ENCODE measurements at places on chromosomes 4 and X.

DNA sequence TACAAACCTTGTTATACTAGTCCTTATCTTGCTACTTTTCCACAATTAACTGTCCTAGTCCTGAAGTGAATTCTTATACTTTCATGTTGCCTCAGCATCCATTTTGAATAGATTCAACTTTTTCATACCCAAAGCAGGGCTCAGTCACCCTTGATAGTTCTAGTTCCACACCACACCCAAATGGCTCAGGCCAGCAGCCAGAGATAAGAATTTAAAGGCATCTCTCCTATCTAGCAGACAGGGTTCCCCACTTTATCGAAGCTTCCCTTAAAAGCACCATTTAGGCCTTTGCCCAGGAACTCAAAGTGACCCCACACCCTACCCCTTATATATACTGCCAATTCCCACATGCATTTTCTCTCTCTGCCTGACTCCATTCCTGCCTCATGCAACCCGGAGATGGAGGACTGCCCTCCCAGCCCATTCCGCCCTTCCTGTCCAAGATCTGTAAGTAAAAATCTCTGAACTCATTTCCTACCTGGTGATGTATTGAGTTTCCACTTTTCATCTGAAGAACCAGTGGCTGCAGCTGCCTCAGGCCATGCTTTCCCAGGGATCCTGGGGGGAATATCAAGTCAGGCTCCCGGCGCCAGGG, 63.7 kb upstream of the TXK start:
- DNase-seq, result no peak

GRCh38 chr4:128310266-128310697, 22.7 kb upstream of the PGRMC2 start:
- DNase-seq, result no peak

DNA sequence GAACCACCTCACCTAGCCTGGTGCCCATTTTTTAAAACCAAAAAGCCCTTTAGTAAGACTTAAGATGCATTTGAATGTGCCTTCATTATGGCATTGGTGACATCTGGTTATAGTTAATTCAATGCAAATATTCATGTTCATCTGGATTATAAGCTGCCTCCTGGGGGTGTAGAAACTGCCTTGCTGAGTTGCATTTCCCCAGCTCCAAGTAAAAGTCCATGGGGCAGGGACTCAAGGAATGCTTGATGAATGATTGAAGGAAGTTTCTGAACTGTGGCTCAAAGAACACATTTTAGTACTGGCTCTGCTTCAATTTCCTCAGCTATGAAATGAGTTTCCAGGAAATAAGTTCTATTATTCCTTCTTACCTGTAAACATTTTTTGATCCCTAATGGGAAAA, 18.5 kb upstream of the RBM47 start:
- no peak for DNase-seq

DNA sequence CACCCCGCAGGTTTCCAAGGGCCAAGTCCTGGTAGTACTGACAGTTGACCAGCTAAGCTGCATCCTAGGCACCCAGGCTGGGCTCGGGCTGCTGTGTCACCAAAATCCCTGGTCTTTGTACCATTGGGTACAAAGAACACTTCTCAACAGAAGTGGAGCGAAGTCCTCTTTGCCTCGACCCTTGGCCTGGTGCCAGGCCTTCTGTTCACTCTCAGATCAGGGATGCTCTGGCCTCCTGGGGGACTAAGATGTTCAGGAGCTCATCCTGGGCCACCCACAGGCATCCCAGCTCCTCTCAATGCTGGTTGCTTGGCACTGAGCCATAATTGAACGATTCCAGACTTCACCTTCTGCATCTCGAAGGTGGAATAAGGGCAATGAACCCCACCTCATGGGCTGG, 13.8 kb upstream of the SLC2A9 start:
- no peak for DNase-seq

DNA sequence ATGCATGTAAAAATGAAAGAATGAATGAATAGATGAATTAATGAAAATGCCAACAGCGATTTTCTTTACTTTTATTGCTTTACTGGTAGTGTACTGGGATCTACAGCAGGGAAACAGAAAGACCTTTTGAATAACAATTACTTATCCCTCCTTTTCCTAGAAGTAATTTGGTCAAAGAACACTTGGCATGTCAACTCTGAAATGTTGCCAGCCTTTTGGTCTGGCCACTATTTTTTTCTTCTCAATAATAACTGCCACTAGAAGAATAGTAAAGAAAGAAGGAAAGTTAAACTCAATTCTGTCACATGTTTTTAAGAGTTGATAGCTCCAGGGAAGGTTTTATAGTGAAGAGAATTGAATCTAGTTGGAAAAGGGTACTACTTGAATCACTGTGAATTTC, 52.9 kb downstream of the EPHA5 start:
- no peak for DNase-seq

- no peak for DNase-seq
These were observed 48.9 kb downstream of the CXCL1 start for GRCh38 chr4:73918058-73918457.

- DNase-seq, result no peak
These were observed 43.8 kb upstream of the WDR1 start for GRCh38 chr4:10160281-10160856.

GRCh38 chrX:20668550-20668949, 401.8 kb upstream of the RPS6KA3 start:
- no peak for DNase-seq

DNA sequence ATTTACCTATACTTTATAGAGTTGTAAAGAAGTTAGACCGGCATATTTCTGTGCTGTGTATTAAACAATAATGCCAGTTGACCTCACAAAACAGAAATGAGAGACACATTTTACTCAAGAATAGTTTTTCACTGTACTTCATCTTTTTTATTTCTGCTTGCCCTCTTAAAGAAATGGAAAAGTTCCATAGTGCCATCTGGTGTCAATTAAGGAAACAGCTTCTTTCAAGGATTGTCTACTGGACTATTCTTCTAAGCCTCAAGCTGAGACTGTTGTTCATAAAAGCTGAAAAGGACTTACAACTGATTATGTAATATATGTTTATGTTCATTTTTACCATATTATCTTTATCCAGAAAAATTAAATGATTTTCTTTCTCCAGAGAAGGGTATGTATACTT, 1523.7 kb downstream of the ARAP2 start:
- no peak for DNase-seq

- no peak for DNase-seq
These were observed 261.1 kb upstream of the PLCXD1 start for GRCh38 chrX:19912-20571.

- no peak for DNase-seq
These were observed 50.8 kb downstream of the PRPS1 start for GRCh38 chrX:107678957-107679740.

DNA sequence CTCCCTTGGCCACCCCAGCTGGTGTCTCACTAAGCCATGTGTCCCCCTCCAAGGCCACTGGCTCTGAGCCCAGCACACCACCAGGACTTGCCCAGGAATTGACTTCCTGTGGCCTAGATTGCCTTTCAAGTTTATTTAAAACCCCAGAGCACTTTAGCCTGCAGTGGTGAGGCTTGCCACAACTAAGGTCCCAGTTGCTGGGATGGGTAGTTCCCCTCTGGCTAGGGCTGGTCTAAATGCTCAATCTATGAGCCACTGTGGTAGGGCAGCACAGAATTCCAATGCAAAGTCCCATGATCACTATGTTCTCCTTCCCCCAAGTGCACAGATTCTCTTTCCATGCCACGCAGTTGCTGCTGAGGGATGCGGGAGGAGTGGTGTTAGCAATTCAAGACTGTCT, 61.1 kb upstream of the HCCS start:
- no peak for DNase-seq

- no peak for DNase-seq
These were observed 31.5 kb downstream of the NOP14 start for GRCh38 chr4:2931512-2932301.

GRCh38 chrX:54358424-54359211, 772 bp upstream of the WNK3 start:
- DNase-seq, result peak; percentile 88

- DNase-seq, result no peak
These were observed 639 bp upstream of the PI4K2B start for GRCh38 chr4:25233194-25233593.

- DNase-seq, result no peak
These were observed 405.2 kb downstream of the FAT4 start for GRCh38 chr4:125719987-125720386.

GRCh38 chrX:39065051-39065871, 264.0 kb downstream of the MID1IP1 start:
- no peak for DNase-seq

DNA sequence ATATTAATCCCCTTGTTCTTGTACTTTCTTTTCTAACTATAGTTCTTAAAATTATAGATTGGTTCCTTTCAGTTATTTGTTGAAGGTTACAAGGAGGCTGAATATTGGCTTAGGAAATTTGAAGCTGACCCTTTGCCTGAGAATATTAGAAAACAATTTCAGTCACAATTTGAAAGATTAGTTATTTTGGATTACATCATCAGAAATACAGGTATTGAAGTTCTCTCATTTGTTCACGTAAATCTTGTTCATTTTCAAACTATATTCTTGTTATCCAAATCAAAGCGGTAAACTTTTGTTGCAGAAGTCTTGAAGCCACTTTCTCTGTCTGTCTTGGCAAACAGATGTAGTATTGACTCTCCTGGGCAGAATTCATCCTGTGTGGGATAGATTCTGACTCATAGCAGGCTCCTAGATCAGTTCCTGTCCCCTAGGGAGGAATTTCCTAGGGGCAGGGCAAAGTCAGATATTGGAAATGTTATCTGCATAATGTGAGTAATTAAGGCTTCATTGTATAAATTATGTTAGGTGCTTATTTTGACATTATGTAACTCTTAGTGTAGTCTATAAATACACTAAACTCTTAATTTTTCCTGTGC, 25.2 kb downstream of the PI4K2B start:
- DNase-seq, result no peak

- no peak for DNase-seq
These were observed 1115.3 kb upstream of the IGFBP7 start for GRCh38 chr4:58225460-58225859.

GRCh38 chrX:97308171-97308570, 424.5 kb downstream of the RPA4 start:
- DNase-seq, result no peak

DNA sequence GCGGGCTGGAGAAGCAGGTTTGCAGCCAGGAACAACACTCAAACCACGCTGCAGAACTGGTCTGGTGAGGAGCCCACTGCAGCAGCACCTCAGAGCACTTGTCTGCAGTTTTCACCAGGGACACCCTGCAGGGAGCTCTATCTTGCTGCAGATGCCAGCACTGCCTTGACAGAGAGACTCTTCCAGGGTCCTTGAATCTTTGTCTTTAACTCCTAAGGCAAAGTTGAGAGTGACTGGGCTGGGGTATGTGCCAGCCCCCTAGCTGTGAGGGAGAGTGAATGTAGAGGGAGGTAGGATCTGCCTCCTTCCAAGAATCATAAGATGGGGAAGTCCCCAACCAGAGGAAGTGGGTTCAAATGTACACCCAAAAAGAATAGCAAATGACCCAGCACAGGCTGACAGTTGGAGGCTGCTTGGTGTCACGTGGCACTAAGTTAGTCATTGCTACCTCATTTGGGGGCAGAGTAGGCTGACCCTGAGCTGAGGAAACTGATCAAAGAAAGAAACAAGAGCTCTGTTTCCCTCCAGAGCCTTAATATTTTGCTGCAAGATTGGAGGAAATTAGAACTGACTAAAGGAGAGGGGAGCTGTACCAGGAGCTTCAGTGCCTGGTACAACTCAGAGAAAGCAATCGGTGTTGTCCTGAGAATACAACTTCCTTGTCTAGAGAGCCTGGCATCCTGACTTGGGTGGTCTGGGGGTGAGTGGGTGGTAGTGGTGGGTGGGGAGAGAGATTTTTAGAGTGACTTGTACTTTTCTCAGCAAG, 28.2 kb upstream of the HUWE1 start:
- no peak for DNase-seq

DNA sequence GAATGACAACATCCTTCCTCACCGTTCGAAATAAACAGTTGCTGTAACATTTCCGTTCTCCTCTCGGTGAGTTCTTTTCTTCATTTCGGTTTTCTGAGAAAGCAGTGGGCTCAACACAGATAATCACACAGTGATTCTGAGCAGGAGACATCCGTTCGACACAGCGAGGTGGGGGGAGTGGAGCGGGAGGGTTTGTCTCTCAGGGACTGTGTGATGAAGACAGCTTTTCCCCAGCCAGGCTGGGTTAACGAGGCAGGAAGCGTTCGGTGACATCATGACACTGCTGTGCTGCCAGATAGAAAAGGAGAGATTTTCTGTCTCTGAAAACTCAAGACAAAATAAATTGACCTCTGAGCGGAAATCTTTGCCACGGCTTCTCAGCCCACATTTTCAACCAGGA, 119.3 kb downstream of the CRLF2 start:
- no peak for DNase-seq

DNA sequence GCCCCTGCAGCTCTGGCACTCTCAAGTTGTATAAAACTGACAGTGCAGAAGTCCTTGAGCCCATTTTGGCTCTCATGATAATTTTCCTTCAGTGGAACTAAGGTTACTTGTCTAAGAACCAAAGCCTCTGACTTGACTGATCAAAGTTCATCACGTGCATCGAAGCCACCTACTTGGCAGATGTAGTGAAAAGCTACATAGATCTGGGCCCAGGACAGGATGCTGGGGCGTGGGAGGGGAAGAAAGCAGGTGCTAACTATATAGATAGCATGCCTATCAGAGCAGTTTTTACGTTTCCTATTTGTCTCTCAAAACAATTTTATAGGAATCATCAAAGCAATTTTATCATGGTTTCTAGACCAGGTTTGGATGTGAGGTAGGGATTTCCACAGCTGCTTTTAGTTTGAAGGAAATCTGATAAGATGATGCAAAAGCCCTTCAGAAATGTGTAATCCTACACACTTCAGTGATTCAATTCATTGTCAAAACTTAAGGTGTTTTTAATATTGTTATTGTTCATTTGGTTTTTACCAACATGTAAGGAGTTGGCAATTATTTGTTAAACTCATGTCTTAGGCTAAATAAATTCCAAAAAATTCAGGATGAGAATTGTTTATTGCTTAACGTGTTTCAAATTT, 1.2 kb upstream of the CD40LG start:
- DNase-seq, result no peak

DNA sequence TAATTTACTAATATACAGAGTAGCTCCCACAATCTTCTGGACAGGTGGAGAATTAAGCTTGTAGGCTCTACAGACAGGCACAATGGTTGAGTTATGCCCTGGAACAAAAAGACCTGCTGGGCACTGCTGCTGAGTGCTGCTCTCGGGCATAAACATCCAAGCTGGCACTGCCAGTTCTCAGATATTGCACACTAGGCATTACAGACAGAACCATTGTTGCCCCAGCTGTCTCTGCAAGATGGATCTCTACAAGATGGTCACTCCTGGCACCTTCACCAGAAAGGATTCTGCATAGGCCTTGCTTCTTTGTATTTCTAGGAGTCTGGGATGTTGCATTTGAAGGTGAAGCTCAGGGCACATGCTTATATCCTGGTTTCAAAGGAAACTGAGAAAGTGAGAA, 527.1 kb downstream of the STIM2 start:
- DNase-seq, result no peak

- peak; percentile 19 for DNase-seq
These were observed 107.9 kb downstream of the ABLIM2 start for GRCh38 chr4:8050555-8051206.

- DNase-seq, result no peak
These were observed 1350.5 kb upstream of the PABPC4L start for GRCh38 chr4:135552131-135552530.

Measured in HAP-1 (cell line).